ENCODE measurements at places on chromosomes 3 and 15.

DNA sequence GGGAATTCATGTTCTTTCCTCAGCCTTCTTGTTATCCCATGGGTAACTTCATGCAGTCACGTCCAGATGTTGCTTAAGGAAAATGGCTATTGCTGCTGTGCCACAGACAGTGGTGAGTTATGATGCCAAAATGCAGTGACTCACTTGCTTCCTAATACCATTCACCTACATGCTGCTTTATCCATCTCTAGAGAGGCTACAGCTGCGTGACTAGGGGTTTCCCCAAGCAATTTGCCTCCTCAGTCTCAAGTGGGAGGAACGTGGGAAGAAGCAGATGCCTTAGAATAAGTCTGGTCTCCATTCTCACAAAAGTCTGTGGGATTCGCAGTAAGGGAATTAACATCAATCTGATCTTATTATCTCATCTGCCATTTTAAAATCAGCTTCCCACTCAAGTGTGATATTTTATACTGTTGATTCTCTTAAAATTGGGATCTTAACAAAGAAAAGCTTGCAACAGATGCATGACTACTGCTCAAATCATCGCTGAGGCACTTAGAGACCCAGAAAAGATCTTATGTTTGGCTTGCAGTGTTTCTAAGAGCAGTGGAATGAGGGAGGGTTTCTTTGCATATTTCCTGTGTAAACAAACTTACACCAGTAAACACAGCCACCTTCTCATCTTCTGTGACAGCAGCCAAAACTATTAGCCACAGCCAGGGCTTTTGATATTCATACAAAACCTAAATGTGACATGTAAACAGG, 62.0 kb upstream of the ACP3 start:
- DNase-seq, result peak; percentile 64

DNA sequence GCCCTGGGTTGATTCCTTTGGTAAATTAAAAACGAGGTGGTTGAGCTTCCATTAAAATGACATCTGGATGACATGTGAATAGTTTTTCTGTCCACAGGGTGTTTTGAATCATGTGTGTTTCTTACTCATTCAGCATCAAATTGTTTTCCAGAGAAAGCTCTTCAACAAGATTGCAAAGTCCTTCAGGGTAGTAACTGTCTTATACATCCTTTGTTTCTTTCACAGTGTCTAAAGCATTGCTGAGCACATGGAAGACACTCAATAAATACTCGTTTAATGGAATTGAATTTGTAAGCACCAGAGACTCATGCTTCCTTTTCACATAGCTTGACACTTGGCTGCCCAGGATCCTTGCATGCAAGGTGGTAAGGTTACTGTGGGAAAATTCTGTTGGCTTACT, 223.1 kb upstream of the CNTN6 start:
- DNase-seq, result no peak

DNA sequence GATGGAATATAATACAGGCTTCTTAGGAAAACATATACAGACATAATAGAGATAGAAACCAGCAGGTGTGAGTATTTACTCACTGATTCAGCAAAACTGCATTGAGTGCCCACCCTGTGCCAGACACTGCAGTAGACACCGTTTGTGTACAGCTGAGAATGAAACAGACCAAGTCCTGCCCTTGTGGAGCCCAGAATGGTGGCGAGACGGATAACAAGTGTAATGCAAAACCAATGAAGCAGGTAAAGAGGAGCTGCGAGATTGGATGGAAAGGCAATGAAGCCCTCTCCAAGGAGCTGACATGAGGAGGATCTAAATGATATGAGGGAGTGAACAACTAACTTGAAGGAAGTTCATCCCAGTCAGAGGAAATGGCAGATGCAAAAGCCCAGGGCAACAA, 256.4 kb downstream of the MEX3B start:
- DNase-seq, result no peak

DNA sequence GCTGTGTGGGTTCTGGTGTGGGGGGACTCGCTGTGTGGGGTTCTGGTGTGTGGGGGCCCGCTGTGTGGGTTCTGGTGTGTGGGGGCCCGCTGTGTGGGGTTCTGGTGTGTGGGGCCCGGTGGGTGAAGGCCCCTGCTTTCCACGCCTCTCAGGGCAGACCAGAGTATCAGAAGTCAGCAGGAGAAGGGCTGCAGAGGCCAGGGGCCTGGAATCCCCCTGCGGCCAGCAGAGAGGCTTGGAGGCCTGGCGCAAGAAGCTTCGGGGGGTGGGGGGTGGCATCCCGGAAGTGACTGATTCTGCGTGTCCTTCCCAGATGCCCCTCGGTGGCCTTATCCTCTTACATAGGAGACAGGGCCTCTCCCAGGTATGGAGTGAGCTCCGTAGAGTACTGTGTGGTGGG, 37.4 kb downstream of the TNK2 start:
- DNase-seq, result no peak

DNA sequence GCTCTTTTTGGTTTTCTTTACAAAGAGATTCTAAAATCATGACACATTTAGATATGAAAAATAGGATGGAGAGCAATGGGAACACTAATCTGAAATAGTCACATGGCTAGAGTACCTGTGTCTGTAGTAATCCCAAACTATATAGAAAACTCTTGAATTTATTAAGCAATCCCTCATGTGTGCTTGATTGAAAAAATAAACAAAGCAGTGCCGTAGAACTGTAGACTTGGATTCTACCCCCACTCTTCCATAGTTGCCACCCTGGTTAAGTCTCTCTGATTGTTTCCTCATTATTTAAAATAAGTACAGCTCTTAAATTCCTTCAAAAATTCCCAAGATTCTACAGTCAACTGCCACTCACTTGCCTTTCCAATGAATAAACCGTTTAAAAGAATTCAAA, 58.9 kb upstream of the ACTC1 start:
- no peak for DNase-seq

DNA sequence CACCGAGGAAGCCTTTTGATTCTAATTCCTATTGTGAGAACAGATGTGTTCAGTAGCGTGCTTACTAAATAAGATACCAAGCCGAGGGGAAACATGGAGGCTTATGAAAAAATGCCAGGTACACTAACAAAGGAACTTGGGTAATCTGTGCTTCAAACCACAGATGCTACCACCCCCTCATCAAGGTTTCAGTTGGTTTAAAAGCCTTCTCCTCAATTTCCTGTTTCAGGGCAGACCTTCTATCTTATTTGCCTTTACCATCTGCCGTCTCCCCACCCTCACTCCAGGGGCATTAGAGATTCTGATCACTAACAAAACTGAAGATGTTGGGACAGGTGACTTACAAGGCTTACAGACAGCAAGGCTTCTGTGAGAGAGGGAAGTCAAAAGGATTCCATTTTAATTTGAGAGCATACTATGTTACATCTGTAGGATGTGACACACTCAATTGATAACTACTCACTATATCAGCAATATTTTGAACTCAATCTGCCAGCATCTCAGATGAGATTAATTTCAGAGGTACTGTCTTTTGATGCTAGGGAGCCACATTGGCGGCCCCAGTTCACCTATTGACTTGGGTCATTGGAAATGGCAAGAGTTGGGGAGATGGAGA, 60.6 kb upstream of the PLCL2 start:
- no peak for DNase-seq

DNA sequence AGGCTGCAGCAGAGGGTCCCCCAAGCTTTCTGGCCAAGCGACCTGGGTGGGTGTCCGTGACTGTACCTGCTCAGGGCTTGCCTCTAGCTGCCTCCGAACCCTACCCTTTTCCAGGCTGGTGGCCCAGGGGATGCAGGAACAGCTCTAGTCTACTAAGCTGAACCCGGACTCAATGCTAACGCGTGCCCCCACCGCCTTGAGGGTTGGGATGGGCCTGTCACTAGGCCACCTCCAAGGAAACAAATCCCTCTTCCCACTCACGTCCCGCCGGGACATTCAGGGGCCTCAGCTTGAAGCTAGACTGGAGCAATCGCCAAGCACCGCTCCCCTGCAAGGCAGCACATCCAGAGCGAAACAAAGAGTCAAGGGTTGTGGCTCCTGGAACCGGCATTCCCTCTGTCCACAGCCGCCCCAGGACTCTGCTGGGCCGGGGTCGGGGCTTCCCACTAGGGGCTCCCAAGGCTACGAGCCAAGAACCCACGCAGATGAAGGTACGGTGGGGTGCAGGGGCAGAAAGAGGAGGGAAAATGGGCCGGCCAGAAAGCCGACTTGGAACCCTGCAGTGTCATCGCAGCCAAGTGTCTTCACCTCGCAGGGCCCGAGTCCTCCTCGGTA, 2.9 kb downstream of the FBXL22 start:
- DNase-seq, result peak; percentile 47

GRCh38 chr3:16888356-16888755, 3.6 kb downstream of the PLCL2 start:
- no peak for DNase-seq

DNA sequence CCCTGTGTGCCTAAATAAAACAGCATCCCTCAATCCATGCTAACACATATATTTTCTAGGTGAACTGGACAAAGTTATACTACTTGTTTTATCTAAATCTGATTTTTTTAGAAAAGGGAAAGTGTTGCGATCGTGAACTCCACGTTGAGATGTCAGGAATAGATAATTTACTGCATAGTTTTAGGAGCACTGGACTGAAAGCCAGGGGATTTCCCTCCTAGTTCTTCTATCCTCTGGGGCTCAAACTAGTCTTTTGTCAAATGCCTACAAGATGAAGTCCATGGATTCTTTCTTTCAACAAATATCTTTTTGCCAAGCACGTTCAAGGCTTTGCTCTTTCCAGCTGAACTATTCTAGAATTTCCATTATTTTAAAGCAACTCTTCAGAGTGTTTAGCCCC, 617 bp upstream of the HPS3 start:
- no peak for DNase-seq

- DNase-seq, result no peak
These were observed 14.1 kb downstream of the SYNM start for GRCh38 chr15:99118801-99119546.

DNA sequence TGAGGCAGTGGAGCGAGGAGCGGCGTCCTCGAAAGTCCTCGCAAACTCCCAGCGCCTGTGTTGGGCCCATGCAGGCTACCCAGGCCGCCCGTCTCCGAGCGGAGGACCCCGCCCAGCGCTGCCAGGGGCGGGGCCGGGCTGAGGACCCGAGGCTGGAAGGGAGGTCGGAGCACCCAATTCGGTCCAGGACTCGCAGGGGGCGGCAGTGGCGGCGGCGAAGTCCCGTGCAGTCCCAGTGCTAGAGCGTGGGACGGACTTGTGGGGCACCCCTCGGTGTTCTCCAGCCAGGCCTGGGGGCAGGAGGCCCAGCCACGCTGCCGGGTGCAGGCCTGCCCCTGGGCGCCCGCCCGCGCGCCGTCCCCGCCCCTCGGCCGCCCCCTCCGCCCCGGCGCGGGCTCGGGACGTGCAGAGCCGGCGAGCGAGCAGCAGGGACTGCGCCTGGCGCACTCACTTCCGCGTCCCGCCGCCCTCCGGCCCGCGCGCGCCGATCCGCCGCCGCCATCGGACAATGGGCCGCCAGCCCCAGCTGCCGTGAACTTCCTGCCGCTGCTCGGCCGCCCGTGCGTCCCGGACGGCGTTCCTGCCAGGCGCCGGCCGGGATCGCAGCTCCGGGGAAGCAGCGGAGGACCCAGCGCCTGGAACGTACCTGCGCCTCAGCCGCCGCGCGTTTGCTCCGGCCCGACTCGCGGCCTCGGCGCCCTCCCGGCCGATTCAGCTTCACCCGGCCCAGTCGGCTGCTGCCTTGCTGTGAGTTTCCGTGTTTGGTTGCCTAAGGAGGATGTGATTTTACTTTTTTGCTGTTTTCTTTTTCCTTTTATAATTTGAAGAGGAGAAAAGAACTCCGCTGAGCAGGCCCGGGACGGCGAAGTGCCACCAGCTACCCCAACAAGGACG, 596 bp upstream of the LIMD1 start:
- DNase-seq, result no peak

- no peak for DNase-seq
These were observed 4.1 kb downstream of the CCNDBP1 start for GRCh38 chr15:43189296-43189695.

DNA sequence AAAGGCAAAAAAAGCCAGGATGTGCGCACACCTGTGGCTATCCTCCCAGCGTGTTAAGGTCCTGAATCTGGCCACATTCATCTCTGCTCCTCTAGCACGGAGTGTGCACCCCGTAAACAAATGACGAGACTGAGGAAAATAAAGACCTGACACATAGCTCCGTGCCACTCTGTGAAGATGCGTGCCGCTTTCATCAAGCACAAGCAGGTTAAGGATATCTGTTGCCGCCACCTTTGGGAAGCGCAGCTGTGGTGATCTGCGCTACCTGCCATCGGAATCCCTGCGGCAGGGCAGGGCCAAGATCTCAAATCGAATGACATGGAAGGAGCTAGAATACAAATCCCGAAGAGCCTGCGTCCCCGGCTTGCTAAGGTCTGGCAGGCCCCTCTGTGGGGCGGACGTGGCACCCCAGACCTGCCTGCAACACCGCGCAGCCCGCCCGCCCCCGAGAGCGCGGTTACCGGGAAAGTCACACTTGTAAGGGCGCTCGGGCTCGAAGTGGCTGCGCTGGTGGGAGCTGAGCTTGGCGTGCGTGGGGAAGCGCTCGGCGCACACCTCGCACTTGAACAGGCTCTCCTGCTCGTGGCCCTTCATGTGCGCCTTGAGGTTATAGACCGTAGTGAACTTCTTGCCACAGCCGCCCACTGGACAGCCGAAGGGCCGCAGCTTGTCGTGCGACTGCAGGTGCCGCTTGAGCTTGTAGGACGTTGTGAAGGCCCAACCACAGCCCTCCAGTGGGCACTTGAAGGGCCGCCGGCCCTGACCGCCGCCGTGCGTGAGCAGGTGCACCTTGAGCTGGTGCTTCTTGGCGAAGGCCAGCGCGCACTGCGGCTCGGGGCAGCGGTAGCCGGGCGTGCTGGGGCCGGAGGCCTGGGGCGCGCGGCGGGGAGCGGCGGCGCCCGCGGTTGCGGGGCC, 936 bp downstream of the ZXDC start:
- DNase-seq, result no peak

DNA sequence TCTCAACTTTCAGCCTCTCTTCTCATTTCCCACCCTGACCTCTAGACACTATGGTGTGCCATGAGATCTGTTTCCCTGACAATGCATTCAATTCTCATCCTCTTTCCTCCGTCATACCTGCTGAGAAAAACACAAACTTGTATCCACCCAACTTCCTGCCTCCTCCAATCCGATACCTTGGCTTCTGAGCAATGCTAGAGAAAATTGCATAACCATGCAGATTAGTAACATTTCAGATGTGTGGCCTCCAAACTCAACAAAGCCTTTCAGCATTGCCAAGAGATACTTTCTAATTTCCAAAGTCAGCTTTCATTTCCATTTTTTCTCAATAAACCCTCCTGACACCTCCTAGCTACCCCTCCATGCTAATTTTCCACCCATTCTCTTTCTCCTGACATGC, 88.5 kb downstream of the MINAR1 start:
- no peak for DNase-seq

DNA sequence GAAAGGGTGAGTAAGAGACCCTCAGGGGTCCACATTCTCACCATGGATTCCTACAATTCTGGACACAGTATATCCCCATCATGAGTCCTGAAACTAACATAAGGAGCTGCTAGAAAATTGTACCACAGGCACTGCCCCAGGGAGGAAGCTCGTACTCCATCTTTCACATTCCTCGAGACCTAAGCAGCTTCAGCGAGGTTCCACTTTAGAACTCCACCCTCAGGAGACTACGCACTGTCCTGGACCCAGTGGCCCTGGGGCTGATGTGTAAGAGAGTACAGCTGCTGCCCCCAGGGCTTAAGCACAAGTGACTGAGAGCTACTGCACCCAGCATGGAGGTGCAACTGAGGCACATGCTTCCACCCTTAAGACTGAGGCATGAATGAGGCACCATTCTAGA, 352.5 kb downstream of the ZNF385D start:
- no peak for DNase-seq
